SK-N-DZ (cell line): ENCODE measurements at places on chromosomes 13 and 19.

- DNase-seq = no peak
Observed at GRCh38 chr13:26529441-26529840, 28.0 kb upstream of the WASF3 start.

GRCh38 chr13:31477961-31478360, 261.4 kb upstream of the RXFP2 start:
- no peak for DNase-seq

- DNase-seq = no peak
Observed at GRCh38 chr19:52492201-52492993, 35.1 kb upstream of the ZNF808 start.

GRCh38 chr13:29907670-29908069, 57.3 kb upstream of the UBL3 start:
- no peak for DNase-seq

DNA sequence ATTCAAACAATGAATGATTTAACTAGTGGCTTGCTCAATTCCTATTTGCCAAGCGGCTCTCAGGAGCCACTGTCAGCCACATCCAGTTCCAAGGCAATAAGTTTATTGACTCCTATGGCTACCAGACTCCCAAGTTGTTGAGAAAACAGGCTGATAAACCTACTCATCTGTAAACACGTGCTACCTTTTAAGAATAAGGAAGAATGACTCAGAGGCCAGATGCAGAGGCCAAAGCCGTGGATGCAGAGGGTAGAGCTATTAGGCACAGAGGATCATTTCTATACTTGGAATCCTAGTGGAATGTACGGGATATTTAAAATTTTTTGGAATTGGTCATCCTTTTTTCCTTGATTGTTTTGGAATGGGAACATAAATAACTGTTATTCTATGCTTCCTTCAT, 1921.1 kb downstream of the OLFM4 start:
- no peak for DNase-seq

- DNase-seq = peak; percentile 53
Observed at GRCh38 chr19:45913874-45914830, at the start of gene NANOS2. TSS of gene NANOS2 (minus strand) at chr19:45914778. CDS start at chr19:45914693, 85 bp downstream.

GRCh38 chr19:18261474-18261873, 12.8 kb downstream of the IQCN start:
- no peak for DNase-seq

- no peak for DNase-seq
Observed at GRCh38 chr19:1465191-1466016, 13.6 kb downstream of the C19orf25 start.

DNA sequence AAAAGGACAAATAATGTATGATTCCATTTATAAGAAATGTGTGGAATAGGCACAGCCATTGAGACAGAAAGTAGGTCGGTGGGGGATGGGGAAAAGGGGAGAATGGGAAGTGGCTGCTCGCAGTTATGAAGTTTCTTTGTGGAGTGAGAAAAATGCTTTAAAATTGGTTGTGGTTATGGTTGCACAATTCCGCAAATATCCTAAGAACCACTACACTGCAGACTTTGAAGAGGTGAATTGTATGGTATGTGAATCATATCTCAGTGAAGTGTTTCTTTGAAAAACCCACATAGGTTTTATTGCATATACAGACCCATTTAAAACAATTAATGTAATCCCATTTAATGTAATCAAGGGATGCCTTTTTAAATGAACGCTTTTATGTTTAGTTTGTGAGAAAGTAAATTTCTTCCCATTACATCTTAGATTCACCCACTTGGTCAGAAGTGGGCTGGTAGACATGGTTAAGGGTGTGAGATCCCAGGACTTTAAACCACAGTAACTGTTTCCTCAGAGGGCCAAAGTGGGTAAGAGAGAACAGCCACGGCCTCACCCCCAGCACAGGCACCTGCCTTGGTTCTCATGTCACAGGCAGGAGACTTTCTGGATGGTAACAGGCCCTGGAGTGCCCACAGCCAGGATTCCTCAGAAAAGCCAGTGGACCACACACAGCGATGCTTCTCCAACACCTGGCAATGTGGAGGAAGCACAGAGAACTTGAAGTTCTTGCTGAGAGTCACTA, 119.3 kb upstream of the GJB6 start:
- DNase-seq = no peak

- no peak for DNase-seq
Observed at GRCh38 chr13:105541565-105541964, 993.9 kb downstream of the EFNB2 start.

DNA sequence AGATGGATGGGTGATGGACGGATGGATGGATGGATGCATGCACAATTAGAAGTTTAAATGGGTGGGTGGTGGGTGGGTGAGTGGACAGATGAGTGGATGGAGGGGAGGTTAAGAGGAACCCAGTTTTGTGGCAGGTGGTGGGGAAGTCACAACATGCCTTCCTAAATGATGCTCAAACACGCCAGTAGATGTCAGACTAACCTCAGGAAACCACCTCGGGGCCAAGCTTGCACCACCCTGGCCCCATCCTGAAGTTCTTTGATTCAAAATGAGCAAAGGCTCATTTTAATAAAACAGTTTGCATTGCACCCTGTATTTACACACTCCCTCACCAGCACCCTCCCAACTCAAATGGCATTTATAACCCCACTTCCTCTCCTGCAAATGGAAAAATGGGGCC, 91.4 kb upstream of the CACNA1A start:
- peak; percentile 41 for DNase-seq

GRCh38 chr13:25887962-25888655, 163.7 kb downstream of the SHISA2 start:
- no peak for DNase-seq

GRCh38 chr19:38870612-38871011, 7.5 kb downstream of the RINL start:
- no peak for DNase-seq

- DNase-seq = no peak
Observed at GRCh38 chr19:51034704-51035103, at the start of gene KLK12. TSS of gene KLK12 (minus strand) at chr19:51035002. CDS start at chr19:51034621, 381 bp downstream.

- DNase-seq = no peak
Observed at GRCh38 chr13:36456577-36456976, 24.3 kb downstream of the CCNA1 start.

GRCh38 chr13:64347664-64348063, 2882.5 kb downstream of the PCDH9 start:
- DNase-seq = no peak

- no peak for DNase-seq
Observed at GRCh38 chr19:1634242-1634937, 18.0 kb downstream of the TCF3 start.

DNA sequence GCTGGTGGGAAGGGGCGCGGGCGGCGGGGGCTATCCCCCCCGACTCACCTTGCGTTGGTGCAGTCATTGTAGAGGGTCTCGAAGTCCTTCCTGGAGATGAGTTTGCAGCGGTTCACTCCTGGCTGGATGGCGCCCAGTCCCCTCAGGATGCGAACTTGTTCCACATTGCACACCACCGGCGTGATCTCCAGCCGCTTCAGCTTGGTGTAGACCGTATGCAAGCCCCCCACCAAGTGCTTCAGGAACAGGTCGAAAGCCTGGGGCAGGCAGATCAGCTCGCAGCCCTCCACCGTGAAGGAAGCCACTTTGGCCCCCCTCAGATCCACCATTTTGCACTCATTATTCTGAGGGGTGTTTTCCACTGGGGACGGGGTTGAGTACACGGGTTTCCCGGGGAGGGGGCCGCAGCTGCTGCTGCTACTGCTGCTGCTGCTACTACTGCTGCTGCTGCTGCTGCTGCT, 1.1 kb downstream of the DACH1 start:
- DNase-seq = peak; percentile 28

GRCh38 chr19:40285353-40286234, 449 bp upstream of the AKT2 start:
- peak; percentile 100 for DNase-seq

GRCh38 chr19:18298601-18299000, 17.2 kb upstream of the JUND start:
- no peak for DNase-seq
